ENCODE measurements at places on chromosomes 16 and 17. TPM values are rescaled to one million over a fixed set of nuclear protein-coding genes. Genes with fewer than 3 reads are reported as not detected.

GRCh38 chr17:6100891-6101500, 30.8 kb downstream of the WSCD1 start:
- DNase-seq = no peak

DNA sequence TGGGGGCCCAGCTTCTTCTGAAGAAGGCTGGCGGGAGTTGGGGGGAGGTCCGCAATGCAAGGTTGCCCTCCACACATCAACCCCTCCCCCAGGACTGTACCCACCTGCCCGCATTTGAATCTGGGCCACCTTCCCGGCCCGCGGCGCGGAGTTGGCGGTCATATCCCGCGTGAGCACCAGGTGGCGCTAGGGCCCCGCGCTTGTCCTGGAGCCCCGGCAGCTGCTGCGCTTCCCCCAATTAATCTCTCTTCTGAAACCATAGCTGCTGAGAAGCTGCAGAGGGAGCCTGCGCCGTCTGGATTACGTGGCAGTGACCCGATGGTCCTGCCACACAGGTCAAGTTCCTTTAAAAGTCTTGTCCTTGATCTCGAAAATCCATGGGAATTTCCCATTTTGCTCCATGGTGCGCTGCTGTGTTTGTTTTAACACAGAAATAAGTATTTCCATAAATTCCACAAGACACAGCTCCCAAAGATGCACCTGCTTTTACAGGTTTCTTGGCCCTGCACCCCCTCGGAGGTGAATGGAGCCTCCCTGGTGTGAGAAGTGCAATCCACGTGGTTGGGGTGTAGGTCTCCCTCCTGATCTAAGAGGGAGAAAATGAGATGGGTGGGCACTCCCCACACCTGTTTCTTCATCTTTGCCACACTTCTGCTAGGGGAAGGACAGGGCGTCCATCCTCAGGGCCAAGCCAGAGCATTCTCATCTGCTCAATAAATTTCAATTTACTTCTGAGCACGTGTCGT, 22.1 kb downstream of the COX4I1 start:
- peak; percentile 76 for DNase-seq

GRCh38 chr16:50010212-50010611, 14.8 kb upstream of the CNEP1R1 start:
- DNase-seq = no peak

Gene C1QTNF8
- not detected for total RNA-seq

Data from IMR-90 (cell line).